ENCODE measurements at places on chromosomes 2 and 18.

DNA sequence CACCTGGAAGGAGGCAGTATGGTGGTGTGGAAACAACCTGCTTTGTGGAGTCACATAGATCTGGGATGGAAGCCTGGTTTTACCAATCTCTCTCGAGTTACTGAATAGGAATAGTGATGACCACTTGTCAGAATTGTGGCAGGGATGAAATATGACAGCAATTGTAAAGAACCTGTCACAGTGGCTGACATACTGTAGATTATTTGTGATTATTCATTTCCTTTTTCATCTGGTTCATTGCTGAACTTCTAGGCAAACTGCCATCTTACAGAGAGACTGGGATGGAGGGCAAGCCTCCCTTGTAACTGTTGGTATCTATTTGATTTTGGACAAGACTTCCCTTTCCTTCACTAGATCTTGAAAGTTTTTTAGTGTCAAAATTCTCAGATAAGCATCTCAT, 42.0 kb downstream of the FMNL2 start:
- DNase-seq = no peak

DNA sequence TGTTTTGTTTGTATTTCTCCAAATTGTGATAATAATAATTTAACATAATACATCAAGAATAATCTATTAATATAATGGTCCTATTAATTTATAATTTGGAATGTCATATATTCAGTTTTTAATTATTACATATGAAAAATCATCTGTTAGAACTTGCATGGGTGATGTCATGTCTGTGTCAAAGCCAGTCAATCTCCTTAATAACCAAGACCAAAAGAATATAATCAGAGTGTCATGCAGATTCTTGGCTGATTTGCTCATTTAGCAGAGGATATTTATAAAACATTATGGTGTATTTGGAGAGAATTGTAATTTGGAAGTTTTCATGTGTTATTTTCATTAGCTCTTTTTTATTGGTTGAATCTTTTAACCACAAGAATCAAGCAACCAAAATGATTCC, 96.4 kb downstream of the PIK3C3 start:
- DNase-seq = no peak

DNA sequence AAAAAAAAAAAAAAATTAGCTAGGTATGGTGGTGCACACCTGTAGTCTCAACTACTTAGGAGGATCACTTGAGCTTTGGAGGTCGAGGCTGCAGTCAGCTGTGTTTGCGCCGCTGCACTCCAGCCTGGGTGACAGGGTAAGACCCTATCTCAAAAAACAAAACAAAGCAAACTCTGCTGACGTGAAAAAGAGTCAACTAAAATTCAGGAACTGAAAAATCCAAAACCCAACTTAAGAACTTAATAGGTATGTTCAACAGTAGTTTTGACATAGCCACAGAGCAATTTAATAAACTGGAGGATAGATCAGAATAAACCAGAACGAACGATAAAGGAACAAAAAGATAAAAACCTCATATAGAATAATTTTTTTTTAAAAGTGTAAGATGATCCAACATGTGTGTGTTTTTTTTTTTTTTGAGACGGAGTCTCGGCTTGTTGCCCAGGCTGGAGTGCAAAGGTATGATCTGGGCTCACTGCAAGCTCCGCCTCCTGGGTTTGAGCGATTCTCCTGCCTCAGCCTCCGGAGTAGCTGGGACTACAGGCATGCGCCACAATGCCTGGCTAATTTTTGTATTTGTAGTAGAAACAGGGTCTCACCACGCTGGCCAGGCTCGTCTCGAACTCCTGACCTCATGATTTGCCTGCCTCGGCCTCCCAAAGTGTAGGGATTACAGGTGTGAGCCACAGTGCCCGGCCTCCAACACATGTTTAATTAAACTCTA, 4.3 kb upstream of the ZNF236 start:
- no peak for DNase-seq

DNA sequence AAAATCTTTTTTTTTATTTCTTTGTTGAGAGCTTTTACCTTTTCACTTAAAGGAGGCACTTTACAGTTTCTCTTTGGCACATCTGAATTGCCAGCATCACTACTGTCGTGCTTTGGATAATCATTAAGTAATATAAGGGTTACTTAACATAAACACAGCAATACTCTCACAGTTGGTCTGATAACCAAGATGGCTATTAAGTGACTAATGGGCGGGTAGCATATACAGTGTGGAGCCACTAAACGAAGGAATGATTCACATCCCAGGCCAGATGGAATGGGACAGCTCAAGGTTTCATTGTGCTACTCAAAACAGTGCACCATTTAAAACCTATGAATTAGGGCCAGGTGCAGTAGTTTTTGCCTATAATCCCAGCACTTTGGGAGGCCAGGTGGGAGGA, 28.1 kb downstream of the USP37 start:
- no peak for DNase-seq

DNA sequence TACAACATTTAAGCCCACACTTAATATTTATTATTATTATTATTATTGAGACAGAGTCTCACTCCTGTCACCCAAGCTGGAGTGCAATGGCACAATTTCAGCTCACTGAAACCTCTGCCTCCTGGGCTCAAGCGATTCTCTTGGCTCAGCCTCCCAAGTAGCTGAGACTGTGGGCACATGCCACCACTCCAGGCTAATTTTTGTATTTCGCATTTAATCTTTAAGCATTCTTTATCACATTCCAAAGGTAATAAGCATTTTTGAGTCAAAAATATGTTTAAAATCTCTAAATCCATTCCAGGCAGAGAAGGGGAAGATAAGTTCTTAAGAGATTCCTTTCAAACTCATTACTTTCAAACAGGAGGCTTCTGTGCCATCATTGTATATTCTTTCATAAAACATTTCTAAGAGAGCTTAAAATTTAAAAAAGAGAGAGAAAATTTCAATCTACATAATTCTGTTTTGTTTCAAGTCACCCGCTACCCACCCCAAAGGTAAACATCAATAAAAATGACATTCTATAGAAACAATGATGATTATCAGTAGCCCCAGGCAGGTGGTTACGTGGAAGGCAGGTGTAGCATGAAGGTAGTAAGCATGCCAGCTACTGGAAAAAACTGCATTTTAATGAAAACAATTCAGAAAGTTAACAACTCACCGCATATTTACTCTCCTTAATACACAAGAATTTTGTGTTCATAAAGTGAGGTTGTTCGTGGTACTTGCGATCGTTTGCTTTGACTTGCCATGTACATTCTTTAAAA, 84.4 kb upstream of the NARS1 start:
- DNase-seq = no peak

DNA sequence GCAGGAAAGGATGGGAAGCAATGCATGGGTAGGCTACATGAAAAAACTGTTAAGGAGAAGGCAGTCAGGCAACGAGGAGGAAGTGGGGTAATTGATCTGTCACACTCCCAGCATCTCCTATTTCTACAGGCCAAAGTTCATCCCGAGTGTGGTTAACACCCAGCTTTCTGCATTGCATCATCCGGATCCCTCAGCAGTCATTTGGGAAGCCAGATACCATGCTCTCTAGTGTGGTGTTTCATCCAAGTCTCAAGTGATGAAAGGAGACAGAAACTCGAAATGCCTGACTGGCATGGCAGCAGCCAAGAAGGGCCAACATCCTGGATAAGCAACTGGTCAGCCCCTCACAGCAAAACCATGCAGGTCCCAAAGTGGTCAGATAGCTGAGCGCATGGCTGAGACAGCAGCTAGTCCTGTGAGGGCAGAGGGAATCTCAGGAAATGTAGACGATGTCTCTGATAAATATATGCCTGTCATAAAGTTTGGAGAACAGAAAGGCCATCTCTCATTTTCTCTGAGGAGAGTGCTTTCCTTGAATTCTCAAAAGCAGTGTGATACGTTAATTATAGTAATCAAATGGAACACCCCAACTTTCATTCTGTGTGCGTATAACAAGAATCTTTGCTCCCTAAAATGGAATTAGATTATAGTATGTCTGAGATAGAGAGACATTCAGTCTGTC, 24.8 kb upstream of the HNRNPA3 start:
- no peak for DNase-seq

- no peak for DNase-seq
These were observed 74.6 kb downstream of the DCDC2C start for GRCh38 chr2:3777966-3778365.

DNA sequence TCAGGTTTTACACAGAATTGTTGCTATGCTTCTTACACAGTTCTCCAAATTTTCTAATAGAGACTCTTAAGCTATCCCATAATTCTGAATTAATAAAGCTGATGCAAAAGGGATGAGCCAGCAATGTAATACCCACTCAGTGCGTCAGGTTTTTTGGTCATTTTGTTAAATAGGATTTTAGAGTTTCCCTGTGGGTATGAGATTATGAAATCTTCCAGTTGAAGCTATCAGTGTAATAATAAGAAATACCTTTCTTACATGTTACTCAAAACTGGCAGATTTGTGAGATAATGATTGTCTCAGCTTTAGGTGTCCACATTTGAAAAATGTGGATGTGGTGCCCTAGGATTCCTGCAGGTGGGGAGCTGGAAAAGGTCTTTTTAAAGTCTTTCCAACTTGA, 44.5 kb downstream of the SOCS6 start:
- no peak for DNase-seq

GRCh38 chr18:1304392-1304992, 399.8 kb downstream of the ADCYAP1 start:
- no peak for DNase-seq

- DNase-seq = peak; percentile 68
These were observed 762 bp downstream of the INO80C start for GRCh38 chr18:35497027-35497369.

DNA sequence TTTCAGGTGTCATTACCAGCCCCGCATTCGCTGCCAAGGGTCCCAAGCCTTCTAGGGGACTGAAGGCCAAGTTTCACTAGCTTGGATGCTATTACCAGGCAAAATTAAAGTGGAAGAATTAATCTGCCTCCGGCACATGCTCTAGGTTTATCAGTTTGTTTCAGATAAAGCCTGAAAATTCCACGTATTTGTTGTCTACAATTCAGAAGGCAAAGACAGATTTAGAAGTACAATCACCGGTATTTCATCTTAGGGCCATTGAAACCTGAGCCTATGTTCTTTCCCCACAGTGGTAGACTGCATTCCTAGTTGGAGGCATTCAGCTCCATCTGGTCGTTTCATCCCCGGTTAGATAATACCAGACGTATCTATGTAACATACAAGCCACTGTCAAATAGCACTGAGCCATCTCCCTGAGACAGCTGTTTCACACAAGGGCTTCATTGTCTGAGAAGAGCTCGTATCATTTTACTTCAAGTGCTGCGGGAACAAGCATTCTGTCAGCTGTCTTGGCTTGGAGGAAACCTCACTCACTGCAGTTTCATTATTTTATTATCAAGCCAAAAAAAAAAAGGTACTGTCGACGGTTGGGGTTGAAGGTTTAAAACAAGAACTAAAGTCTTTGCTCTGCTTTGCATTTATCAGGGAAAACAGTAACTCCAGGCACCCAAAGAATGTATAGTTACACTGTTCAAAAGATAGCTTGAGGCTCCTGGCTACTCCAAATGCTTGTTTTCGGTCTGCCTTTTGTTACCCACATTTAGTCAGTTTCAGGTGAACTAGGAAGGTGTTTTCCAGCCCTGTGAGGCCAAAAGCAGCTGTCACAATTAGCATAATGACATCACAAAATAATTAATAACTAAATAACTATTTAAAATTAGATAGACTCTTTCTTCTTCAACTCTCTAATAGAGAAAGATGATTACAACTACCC, 76.7 kb downstream of the TGIF1 start:
- DNase-seq = no peak

- DNase-seq = no peak
These were observed 639.3 kb downstream of the ADCYAP1 start for GRCh38 chr18:1544016-1544415.

- DNase-seq = no peak
These were observed 94.3 kb downstream of the CDCA7 start for GRCh38 chr2:173448938-173449471.

DNA sequence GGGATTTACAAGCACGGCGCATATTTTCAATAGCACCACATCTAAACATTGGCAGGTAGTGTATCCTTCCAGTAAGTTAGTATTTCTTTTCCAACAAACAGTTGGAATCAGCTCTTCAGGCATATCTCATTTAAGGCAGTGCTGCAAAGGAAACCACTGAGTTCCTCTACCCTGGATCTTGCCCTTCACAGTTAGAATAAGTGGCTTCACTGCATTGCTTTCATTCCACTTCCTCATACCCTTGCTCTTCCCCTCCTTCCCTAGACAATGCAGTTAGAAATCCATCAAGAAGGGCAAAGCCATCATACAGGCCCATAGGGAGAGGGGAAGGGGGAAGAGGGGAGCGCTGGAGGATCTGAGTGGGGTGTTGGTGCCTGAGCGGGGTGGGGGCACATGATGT, 173.7 kb downstream of the FBXO15 start:
- DNase-seq = no peak

DNA sequence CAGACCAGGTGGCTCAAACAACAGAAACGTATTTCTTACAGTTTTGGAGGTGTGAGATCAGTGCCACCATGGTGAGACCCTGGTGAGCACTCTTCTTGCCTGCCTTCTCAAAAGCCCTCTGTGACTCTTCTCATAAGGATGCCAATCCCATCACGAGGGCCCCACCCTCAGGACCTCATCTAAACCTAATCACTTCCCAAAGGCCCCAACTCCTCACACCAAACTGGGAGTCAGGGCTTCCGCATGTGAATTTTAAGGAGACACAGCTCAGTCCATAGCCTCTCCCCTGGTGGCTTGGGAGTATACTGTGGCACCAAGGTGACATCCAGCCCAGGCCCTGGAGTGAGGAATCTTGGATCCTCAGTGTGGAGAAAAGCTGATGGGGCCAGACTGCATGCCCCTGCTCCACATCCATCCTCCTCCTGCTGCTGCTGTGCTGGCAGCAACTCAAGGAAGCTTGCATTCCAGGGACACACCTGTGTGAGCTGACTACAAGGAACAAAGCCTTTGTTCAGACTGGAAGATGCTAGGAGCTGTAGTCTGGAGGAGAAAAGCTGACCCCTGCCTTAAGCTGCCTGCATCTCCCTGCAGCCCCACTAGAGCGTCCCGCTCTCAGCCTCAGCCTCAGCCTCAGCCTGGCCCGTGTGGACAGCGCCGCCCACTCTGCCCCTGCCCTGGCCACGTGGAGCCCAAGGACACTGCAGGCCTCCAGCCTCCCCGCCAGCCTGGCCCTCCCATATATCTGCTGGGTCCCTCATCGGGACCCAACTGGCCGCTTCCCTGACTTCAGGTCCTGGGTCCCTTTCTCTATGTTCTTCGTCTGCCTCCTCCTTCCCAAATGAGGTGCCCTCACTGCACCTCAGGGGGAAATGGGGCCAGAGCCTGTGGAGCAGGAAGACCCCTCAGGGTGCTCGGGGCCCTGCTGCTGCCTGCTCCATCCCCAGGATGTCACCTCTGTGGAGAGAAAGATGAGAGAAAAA, 87.8 kb upstream of the RAB6C start:
- peak; percentile 45 for DNase-seq

GRCh38 chr2:9408641-9409151, 14.6 kb downstream of the ITGB1BP1 start:
- DNase-seq = peak; percentile 31
